ENCODE measurements at places on chromosomes 6 and 20.

GRCh38 chr20:11926292-11926998 is 8.8 kb downstream of the BTBD3 start:
- DNase-seq: no peak

GRCh38 chr20:3752386-3752759 is 15.2 kb downstream of the ADISSP start:
- no peak for DNase-seq

DNA sequence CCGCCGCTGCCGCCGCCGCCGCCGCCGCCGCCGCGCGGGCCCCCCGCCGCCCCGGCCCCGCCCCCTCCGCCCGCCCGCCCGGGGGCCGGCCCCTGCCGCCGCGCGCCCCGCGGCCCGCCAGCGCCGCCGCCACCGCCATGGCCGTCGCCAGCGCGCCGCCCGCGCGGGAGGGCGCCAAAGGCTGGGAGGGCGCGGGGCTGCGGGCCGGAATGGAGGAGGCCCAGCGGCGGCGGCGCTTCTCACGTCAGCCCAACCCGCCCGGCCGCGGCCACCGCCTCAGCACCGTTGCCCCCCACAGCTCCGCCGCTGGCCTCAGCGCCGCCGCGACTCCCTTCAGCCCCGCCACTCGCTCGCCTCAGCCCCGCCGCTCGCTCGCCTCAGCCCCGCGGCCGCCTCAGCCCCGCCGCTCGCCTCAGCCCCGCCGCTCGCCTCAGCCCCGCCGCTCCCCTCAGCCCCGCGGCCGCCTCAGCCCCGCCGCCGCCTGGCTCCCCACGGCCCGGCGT is 258 bp downstream of the PHF10 start:
- no peak for DNase-seq

DNA sequence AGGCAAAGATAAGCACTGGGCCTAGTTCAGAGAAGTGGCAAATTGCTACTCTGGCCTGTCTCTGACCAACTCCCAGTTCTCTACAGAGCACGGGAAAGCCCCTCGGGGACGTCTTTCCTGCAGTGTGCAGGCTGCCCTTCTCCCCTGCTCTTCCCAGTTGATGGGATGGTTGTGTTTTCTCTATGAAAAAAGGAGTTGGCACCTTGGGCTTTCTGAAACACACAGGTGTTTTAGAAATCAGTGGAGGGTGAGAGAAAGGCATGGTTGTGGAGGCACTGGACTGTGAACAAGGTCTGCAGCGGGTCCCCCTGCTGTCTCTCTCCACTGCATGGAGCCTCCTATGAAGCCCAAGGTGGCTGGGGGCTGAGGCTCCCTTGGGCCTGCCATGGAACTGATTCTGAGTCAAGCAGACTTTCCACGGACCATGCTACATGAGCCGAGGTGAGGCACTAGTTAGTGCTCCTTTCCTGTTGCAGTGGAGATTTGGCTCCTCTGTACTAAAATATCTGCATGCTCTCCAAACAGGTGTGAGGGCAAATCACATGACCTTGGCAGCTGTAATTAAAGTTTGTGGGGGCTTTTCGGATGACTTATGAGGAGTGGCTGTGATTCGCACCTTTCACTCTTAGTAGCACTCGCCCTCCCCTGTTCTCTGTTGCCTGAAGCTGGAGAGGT is 16.3 kb downstream of the GTSF1L start:
- DNase-seq: no peak

DNA sequence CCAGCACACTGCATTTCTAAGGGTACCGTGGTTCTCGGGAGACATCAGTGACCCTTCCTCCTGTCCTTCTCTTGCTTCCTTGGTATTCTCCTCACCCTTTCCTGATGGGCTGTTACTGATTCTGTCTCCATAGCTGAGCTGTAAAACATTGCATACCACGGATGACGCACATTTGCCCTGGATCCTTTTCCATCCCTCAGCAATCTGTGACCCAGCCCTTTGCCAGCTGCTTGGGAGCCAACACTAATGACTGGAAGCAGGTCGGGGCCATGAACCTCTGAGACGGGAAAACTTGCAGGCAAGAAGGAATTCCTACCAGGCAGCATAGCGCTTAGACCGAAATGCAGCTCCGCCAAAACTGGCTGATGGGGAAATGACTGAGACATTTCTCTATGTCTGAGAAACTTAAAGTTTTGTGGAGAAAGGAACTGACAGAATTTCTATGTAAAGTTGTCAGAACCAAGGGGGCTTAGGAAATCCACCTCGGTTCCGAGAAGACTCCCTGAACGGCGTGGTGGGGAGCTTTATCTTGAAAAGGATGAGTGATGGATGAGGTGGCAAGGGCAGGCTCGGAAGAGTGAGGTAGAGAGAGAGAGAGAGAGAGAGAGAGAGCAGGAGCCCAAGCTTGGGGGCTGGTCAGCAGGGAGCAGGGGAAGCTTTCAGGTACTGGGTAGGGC is 19.2 kb downstream of the TUBB2B start:
- no peak for DNase-seq
